ENCODE measurements at places on chromosomes 4 and X.

- no peak for DNase-seq
Measured at GRCh38 chrX:45050558-45050957, 150.1 kb downstream of the DIPK2B start.

- no peak for DNase-seq
Measured at GRCh38 chrX:143296521-143296920, 220.8 kb downstream of the SPANXN3 start.

DNA sequence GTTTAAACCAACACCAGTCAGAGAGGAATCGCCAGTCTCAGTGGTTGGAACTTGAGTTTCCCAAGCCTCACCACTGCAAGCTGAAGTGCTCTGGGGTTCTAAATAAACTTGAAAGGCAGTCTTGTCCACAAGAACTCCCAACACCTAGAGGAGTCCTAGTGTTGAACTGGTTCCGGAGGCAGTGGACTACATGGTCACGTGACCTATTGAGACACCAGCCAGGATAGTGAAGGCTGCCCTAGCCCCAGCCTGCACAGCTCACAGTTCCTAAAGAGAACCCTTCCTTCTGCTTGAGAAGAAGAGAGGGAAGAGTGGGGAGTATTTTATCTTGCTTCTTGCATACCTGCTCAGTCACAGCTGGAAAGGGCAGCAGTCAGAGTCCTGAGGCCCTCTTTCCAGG, 1012.7 kb upstream of the ADGRL3 start:
- no peak for DNase-seq

DNA sequence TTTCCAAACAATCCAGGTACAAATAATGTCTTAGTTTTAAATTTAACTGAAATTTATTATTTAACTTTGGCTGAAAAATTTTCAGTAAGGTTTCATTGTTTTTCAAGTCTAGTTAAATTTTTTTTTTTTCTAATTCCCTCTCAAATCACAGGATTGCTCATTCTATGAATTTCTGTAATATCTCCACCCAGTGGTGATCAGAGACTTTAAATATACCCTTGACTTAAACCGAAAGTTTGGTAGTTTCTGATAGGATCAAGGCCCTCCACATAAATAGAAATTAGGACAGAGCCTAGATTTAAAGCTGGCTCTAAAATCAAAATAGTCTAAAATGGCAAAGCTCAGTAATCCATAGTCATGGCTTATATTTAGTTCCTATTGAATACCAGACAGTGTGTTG, 175.4 kb downstream of the TBCK start:
- no peak for DNase-seq

GRCh38 chr4:153651587-153651986, 32.5 kb upstream of the TLR2 start:
- DNase-seq: peak; percentile 15

- DNase-seq: no peak
Measured at GRCh38 chr4:180694875-180695274, 1548.3 kb upstream of the TENM3 start.

DNA sequence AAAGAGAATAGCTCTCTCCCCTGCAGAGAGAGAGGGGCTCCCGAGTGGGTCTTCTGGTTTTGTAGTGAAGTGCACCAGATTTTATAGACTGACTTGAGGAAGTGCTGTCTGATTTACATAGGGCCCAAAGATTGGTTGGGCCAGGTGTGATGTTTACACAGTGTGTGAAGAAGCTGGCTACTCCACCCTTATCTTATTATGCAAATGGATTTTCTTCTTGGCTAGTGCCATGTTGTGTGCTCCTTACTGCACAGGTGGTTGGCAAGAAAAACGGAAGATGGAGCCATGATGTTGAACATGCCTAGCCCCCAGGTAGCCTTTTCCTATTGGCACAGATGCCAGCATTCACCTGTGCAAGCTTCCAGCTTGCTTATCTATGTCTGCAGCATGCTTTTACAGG, 112.4 kb upstream of the ARHGAP24 start:
- no peak for DNase-seq

GRCh38 chr4:150164055-150164454, 85.8 kb downstream of the DCLK2 start:
- DNase-seq: no peak
